SIG-M5 (cell line): ENCODE measurements at places on chromosomes 2 and 18.

DNA sequence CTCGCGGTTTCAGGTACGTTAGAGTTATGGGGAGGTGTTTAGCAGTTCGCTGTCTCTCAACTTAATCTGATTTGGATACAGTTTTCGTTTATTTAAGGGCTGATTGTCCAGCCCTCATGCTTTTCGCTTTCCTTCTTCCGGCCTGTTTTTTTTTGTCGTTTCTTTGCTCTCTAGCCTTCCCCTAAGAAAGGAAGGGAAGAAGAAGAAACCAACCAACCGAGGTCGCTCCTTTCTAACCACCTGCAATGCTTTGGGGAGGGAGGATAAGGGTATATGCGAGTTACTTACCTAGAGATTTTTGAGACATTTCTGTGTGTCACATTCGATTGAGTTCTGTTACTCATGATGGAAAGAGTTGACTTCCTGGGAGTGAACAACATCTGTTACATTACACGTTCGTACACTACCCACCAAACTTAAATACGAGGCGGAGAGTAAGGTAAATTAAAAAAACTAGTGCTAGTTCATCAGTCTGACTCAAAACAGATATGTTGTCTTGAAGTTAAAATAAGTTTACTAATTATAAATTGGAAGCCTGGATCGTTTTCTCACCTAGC is 918 bp downstream of the EIF5B start:
- no peak for DNase-seq

DNA sequence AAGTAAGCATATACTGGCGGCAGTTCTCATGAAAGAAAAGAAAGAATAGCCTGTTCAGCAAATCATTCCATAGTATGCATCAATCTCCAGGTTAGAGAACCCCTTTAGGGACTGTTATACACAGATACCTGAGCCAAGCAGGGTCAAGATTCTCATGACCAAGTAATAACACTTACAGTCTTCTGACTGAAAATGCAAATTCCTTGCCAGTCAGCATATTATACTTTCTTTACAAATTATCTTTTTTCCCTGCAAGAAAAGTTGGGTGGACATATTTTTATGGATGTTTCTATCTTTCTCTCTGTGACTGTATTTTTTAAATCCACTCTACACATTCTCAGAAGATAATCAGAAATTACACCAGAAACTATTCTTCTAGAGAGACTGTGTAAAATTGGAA is 120.4 kb upstream of the COL5A2 start:
- DNase-seq = no peak

- no peak for DNase-seq
Observed at GRCh38 chr2:38653715-38654527, 12.0 kb upstream of the GALM start.

- no peak for DNase-seq
Observed at GRCh38 chr2:190407662-190408537, at the start of gene MFSD6. Gene MFSD6, plus strand, starts transcription at chr2:190408355. Its CDS starts 27,675 bp downstream, at chr2:190436030.

DNA sequence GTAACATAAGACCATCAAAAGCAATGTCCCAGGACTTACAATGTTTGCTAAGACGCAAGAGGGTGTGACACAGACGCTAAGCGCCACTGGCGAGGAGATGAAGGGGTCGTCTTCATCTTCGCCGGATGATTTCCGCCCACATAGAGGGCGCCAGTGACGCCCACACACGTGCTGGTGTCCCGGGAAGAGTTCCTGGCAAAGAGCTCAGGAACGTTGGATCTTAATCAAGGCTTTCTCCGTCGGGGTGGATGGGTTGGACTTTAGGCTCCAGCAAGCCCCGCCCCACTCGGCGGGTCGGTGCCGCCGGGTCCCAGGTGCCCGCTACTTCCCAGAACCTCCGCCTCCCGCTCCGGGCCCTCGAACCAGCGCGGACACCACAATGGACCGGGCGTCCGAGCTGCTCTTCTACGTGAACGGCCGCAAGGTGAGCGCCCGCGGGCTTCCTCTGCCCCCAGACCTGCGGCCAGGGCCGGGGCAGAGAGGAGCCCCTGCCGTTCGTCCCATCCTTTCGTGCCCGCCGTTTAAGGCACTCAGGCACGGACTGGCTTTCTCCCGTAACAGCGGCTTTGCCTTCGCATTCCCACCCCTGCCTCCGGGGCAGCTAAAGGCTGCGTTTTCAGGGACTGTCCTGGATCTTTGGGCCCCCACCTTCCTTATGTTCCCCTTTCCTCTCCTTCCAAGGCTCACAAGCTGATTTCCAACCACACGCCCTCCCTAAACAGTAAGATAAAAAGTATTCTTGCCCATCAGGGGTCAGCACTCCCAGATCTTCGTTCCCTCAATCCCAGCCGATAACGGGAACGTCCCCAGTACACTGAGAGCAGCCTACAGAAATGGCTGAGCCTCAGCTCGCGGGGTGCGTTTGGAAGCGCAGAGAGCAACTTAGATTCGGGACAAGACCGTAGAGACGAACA is at the start of gene AOX1:
AOX1 (plus strand) TSS at position 285 of the 914 bp plus-strand sequence; CDS start at position 380, 95 bp downstream.
- no peak for DNase-seq

DNA sequence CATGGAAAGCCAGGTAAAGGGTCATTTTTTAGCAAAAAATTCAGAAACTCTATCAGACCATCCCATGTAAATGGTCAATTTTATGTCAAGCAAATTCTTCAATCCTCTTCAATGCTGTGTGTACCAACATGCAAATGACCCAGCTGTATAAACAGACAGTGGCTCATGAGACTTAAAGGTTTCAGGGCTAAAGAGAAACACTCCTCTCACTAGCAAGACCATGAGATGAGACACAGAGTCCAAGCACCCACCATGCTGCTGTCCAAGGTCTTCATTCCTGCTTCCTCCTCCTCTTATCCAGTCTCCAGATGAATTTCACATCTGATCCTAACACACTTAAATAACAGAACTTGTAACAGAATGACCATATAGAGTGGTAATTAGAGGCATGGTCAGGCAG is 30.8 kb upstream of the ONECUT2 start:
- DNase-seq = no peak

DNA sequence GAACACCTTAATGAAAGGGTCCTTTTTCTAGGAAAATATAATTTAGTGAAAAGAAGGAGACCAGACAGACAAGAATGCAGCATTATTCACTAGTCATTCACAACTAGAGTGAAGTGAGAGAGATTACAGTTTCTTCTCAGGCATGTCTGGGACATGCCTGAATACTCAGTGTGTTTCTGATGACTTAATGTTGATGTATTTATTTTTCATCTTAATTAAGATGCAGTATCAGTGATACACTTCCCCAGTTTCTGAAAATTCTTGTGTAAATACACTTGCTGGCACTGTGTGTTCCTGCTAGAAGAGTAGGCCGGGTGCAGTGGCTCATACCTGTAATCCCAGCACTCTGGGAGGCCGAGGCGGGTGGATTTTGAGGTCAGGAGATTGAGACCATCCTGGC is 143.6 kb downstream of the MYO3B start:
- no peak for DNase-seq

DNA sequence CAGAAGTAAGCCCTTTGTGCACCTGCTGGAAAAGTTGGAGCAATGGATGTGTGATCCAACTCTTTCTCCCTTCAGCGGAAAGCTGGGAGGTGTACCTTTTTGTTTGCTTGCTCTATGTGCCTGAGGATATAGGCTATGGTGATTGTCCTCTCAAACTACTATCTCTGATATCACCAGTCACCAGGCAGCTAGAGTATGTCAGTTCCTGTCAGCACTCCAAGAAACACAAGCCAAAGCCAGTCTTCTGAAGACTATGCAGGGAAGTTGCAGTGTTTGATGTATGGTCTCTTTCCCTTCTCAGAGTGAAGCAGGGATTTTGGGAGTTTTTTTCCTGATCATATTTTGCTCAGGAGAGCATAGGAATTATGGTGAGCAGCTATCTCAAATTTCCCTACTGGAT is 146.4 kb downstream of the PTH2R start:
- no peak for DNase-seq

- DNase-seq = no peak
Observed at GRCh38 chr2:8177566-8177965, 504.3 kb upstream of the ID2 start.

- no peak for DNase-seq
Observed at GRCh38 chr2:151156431-151156830, 105.2 kb downstream of the RBM43 start.

- DNase-seq = no peak
Observed at GRCh38 chr2:59594671-59595222, 958.7 kb downstream of the BCL11A start.

DNA sequence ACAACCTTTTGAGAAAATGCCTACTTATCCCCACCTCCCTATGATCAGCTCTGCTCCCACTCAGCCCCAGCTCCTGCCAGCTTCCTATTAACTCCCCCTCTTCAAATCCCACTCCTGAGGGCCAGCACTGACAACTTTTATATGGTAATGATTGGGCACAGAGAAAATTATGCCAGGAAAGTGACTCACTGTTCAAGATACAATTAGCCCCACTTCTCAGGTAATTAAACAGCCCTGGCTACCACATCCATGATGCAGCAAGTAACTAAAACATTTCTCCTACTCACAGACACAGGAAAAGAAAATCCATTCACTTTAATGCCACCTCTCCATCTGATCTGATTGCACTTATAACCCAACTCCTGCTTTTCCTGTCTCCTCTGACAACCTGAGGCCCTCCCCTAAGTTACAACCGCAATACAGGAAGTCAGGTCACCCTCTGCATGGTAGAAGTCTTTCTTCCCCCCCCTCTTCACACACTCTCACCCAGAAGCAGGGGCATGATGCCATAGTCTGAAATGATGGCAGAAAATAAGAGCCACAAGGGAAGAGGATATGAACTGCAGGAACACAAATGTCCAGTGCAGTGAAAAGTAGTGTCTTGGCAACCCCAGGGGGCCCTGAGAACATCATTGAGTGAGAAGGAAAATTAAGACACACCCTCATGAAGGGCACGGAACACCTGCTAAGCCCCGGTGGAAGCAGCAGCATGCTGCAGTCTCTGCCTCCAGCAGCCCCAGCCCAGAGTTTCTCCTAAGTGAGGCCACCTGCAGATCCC is 54.4 kb downstream of the STK39 start:
- no peak for DNase-seq

- DNase-seq = no peak
Observed at GRCh38 chr2:109239720-109240119, 110.7 kb downstream of the SH3RF3 start.

DNA sequence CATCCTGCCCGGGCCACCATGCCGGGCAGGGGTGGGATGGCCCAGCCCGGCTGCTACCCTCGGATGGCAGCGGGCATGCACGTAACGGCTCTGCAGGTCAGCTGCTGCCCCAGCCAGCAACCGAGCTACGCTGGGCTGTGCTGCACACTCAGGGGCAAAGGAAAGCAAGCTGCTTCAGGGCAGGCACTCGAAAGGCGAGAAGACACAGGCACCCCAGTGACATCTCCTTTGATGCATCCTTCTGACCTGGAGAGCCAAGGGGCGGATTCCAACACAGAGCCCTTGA is 8.8 kb downstream of the HDAC4 start:
- no peak for DNase-seq

DNA sequence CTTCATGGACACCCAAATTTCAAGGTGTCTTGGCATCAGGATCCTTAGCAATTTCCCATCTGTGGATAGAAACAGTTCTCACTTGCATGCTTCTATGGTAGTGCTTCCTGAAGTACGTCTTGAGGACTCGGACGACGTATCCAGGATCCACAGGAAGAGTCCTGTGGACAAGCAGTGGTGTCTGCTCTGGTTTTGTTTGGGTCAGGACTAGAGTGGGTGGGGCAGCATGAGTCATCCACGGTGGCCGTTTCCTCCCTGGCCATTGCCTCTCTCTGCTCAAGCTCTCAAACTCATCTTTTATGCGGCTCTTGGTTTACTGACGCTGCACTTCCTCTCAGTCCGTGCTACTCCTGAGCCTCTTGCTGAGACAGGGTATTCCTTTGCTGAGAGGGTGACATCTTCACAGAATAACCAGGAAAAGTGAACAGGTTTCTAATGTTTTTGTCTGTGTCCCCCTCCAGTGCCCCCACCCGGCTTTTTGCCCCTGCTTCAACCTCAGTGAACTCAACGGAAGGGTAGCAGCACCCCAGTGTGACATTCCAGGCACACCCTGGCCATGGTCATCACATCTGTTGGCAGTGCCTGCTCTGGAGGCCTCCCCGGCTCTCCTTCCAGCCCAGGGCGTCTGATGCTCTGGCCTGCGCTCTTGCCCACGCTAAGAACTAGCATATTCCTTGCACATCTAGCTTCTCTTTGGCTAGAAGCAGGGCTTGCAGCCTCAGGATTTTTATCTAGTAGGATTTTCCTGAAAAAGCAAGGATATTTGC is 62.2 kb downstream of the ARMC9 start:
- no peak for DNase-seq

DNA sequence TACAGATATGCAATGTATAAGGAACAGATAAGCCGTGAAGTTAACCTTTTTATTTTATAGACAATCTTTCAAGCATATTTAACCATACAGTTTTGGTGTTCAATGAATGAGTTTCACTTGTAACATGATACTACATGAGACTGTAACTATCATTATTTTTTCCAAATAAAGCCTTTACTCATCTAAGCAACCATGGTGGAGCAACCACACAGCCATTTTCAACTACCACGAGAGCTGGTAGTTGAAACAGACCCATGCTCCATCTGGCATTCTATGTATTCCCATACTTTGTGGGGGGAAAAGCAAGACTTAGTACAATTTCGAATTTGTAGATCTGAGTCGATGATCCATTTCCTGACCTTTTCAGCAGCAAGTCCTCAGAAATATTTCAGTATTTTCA is 159.3 kb upstream of the RND3 start:
- DNase-seq = no peak

GRCh38 chr2:73070643-73071359 is 711 bp downstream of the SFXN5 start:
- no peak for DNase-seq

DNA sequence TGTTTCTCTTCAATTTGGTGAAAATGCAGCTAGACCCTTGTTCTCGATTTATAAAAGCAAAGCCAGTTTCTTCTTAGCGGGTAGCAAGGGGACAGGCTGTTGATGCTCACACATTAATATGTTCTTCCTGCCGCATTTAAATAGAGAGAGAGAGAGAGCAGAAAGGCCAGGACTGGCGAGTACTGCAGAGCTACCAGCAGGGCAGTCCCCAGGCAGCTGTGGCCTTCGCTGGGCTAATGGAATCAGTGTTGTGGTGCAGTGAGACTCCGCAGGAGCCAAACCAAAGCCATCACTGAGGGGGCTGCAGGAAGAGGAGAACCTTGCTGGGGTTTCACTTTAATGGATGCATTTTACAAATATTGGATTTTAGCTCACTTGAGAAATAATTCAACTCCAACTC is 223.6 kb downstream of the ACTR3 start:
- DNase-seq = no peak

DNA sequence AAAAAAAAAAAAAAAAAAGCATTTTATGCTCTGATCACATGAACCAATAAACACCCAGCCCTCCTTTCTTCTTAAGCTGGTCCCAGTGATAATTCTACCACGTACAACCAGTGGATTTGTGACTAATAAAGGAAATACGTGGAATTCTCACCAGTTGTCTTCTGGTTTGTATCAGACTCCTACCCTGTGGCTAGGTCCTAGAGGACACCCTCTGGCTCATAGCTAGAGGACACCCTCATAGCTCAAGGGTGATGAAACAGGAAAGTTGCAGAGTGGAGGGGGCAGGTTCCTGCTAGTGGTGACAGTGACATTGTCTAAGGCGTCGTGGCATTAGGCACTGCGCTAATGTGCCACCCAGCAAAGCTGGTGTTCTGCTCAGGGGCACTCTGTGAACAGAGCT is 167.8 kb downstream of the BCL11A start:
- no peak for DNase-seq

- DNase-seq = no peak
Observed at GRCh38 chr2:103781313-103781712, 1019.5 kb downstream of the TMEM182 start.
